Activated CD4-positive, alpha-beta T cell treated with anti-CD3 and anti-CD28 coated beads for 24 hours (primary cell): ENCODE measurements at places on chromosomes 2 and 18.

DNA sequence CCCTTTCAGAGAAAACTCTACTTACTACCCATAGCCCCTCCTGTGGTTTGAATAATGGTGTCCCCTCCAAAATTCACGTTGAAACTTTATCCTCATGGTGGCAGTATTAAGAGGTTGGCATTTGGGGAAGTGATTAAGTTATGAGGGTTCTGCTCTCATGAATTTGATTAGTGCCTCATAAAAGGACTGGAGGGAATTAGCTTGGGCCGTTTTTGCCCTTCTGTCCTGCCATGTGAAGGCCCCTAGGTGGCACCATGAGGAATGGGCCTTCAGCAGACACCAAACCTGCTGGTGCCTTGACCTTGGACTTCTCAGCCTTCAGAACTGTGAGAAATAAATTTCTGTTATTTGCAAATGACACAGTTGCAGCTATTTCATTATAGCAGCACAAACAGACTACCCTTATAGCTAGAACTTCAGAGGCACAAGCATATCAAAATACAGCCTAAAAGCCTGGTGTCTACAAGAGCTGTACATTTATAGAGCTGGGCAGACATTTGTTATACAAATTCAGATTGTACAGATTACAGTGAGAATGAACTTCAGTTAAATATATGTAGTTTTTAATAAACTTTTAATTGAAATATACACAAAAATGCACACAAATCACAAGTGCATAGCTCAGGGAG lies 2.6 kb upstream of the PTPN2 start:
- no peak for DNase-seq

- DNase-seq = no peak
These were observed 38.1 kb downstream of the NUP35 start for GRCh38 chr2:183162362-183162761.

- DNase-seq = no peak
These were observed 1118.7 kb downstream of the SUCLG1 start for GRCh38 chr2:83340424-83340823.

GRCh38 chr2:221388891-221389290 lies 183.2 kb downstream of the EPHA4 start:
- no peak for DNase-seq

- no peak for DNase-seq
These were observed 155.1 kb downstream of the RND3 start for GRCh38 chr2:150332383-150332782.

- peak; percentile 38 for DNase-seq
These were observed 89.2 kb upstream of the GLS start for GRCh38 chr2:190791347-190791975.

- no peak for DNase-seq
These were observed 209.9 kb downstream of the TNS1 start for GRCh38 chr2:217792626-217793527.

GRCh38 chr2:180240774-180241173 lies 233.7 kb upstream of the CWC22 start:
- DNase-seq = no peak

- no peak for DNase-seq
These were observed 866 bp upstream of the SF3B6 start for GRCh38 chr2:24076849-24077534.

DNA sequence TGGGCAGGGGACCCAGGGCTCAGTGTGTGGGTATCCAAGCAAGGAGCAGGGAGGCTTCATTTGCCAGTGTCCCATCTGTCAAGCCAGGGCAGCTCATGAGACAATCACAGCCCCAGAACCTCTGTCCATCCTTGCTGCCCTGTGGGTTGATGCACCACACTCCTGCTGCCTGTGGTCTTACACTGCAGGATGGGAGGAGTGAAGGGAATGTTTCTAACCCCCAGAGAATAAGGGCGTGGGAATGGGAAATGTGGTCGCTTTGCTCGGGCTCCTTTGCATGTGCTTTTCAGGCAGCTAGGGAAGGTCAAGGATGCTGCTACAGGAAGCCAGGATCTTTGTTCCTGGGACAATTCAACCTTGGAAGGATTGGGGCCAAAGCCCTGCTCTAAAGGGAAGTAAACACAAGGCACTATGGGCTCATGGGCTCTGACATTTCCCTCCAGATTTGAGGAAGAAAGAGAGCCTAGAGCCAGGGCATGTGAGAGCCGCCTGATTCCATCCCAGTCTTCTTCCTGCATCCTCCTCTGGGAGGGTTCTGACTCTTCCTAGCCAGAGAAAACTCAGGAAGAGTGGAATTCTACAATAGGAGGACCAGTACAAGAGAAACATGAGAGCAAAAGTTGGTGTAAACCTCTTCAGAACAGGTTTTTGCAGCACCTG lies 18.8 kb upstream of the MAP3K20 start:
- DNase-seq = no peak

DNA sequence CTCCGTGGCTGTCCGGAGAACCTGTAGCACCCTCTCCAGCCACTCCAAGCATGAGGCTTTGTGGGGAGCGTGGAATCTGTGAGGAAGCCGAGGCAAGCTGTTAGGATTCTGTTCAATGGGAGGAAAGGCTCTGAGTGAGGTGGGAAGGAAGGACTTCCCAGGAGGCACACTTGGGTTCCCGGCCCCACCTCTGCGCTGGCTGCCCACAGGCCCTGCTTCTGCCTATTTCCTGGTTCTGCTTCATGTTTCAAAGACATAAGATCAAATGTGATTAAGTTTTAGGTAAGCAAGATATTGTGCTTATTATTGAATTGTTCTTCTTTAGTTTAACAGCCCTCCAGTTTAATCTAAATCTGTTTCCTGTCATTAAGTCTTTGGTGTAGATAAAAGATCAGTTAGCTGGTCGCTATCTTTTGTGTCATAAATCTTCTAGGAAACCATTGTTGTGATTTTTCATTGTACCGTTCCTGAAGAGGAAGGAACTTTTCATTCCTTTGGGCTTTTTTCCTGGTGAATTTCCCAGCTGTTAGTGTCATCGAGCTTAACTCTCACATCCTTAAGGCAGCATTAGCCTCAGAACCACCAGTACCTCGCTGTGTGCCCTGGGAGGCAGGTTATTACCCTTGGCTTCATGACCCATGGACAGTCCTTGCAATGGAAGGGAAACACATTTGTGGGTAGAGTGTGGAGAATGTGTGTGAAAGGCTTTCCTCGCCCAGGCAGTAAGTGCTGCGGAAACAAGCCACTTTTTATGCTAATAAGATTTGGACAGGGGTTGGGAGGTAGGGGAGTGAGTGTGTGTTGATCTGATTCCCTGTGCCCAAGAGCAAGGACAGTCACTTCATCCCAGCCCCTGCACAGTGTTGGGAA lies 61.9 kb upstream of the ALPP start:
- DNase-seq = no peak

DNA sequence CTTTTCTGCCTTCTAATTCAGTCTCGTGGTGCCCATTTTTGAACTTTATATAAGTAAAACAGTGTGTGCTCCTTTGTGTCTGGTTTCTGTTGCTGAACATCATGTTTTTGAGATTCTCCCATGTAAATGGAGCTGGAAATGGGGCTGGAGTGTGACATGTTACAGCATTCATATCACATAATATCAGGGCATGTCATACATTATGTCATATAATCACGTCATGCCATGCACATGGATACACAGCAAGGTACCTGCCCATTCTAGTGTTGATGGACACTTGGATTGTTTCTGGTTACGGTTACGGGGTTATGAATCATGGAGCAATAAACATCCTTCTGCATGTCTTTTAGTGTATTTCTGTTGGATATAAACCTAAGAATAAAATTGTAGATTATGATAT lies 117.1 kb upstream of the MYT1L start:
- no peak for DNase-seq

DNA sequence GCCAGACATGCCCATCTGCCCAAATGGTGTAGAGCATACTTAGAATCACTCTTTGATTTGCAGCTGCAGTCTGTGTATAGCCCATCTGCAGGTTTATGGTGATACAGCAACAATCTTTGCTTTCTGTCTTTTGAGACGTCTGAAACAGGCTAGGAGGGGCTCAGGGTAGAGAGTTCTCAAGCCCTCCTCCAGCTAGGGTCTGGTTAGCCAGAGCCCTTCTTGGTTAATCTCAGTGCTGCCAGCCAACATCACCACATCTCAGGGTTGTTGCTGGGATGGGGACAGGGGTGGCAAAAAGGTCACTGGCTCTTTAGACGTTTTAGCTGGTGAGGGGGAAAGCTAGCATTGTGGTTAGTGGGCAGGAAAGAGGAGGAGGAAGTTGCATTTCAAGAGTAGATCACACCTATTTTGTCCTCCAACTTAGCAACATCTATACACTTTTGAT lies 136.6 kb upstream of the ACAA2 start:
- DNase-seq = no peak

- no peak for DNase-seq
These were observed 398.3 kb downstream of the ALK start for GRCh38 chr2:29522951-29523669.
